ENCODE measurements at places on chromosomes 16 and 17. TPM values are rescaled to one million over a fixed set of nuclear protein-coding genes. Genes with fewer than 3 reads are reported as not detected.

DNA sequence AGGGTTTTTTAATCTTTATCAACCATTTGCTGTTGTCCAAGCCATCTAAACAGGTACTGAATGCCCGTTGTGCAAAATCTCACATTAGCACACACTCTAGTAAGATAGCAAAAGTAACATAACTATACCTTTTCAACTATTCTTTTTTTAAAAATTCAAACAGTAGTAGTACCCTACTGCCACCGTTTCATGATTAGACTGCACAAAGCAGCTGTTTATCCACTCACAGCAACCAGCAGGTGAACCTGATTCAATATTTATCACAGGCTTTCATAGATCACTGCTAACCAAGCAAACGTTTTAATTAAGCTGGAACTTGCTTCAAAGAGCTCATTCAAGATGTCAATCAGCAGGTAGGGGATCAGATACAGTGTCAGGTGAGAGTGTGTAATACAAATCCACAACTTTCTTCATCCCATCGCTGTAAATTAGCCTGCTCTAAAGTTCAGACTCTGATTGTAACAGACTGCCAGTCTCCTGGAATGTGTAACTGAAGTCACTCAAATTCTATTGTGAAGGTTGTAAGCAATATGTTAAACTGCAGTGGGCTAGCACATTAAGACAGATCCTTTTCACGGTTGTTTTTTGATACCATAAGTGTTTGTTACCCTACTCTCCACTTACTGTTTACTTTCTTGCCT lies 47.3 kb downstream of the BRIP1 start:
- DNase-seq: no peak

GRCh38 chr16:78530283-78530682 lies 430.8 kb downstream of the WWOX start:
- DNase-seq: no peak

DNA sequence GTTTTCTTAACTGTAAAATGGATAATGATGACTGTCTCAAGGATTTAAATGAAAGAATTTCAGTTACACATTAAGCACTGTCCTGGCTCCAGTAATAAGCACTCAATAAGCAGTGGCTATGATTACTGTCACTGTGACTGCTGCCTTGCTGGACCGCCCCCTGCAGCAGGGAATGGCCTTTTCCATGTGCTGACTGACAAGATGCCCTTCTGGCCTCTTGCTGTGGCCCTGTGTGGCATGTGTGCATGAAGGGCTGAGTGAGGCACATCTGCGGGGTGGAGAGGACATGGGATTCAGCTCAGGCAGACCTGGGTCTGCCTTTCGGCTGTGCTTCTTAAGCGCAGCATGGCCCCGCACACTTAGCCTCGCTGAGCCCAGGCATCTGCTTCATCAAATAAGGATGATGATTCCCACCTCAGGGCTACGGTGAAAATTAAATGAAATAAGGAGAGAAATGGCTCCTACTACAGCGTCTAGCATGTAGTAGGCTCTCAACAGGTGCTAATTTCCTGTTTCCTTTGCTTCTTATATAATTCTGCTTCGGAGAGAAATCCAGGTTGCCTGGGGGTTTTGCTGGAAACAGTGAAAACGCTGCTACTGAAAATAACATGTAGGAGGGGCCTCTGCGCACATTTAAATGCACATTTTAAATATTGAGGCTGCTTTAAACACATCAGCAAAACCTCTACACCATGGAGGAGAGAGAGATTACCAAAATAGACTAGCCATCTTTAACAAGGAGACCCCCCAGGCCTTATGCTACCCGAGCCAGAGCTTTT lies 183.9 kb downstream of the PARN start:
- no peak for DNase-seq

GRCh38 chr16:20956319-20956718 lies 55.7 kb downstream of the LYRM1 start:
- DNase-seq: no peak

MMP28 gene
- total RNA-seq: 3.5 TPM

KRT34 gene
- not detected for total RNA-seq

Data from ovary (tissue), 10 donors.